ENCODE measurements at places on chromosomes 1 and 21. TPM values are rescaled to one million over a fixed set of nuclear protein-coding genes. Genes with fewer than 3 reads are reported as not detected.

The DIO1 gene
- total RNA-seq = not detected

The FCRL1 gene
- total RNA-seq = not detected

DNA sequence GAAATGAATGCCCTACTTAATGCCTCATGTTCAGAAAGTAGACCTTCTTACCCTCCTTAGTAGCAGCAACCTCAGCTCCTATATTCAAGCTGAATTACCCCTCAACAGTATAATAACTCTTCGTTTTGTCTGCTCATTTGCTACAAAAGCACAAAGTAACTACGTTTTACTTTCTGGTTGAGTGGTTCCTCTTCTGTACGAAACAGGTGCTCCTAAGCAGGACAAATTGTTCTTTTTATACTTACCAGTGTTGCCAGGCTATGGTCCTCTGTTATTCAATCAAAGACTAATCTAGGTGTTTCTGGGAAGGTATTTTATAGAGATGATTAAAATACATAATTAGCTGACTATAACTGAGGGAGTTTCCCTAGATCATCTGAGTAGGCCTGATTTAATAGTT lies 484.2 kb upstream of the ADAMTS5 start:
- H3K36me3 ChIP-seq = no peaks in the 10 kb centered on the region
- H3K27me3 ChIP-seq = no peaks in the 10 kb centered on the region
- no peak overlapping the region for H3K4me3 ChIP-seq
- no peak overlapping the region for H3K27ac ChIP-seq

The PRKAA2 gene
- total RNA-seq = 112 TPM

DNA sequence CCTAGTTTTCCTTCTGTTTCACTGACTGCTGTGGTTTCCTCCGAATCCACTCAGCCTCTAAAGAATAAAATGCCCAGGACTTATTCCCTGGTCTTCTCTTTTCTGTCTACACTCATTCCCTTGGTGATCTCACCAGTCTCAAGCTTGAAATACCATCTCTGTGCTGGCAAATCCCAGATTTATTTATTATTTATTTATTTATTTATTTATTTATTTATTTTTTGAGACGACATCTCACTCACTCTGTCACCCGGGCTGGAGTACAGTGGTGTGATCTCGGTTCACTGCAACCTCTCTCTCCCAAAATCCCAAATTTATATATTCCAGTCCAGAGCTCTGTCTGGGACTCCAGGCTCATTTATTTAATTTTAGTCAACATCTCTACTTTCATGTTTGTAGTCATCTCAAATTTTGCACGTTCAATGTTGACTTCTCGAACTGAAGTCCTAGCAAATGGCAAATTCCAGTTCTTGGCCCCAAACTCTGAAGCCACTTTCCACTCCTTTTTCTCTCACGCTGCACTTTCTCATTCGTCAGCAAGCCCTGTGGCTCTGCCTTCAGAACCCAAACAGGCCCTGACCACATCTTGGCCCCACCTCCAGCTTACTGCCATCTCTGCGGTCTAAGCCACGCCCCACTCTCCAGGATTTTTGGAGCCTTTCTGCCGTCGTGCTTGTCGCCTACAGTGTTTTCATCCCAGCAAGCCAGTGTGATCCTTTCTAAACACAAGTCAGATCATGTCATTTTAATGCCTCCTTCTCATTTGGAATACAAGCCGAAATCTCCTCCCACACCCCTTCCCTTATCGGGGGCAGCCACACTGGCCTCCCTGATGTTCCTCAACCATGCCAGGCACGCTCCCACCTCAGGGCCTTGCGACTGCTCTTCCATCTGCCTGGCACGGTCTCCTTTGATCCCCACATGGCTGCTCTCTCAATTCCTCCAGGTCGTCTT lies 14.2 kb upstream of the TENT5B start:
- no peaks in the 10 kb centered on the region for H3K36me3 ChIP-seq
- H3K4me1 ChIP-seq = peaks cover 10% of the 10 kb centered on the region
- no peak overlapping the region for H3K4me3 ChIP-seq
- H3K27me3 ChIP-seq = no peaks in the 10 kb centered on the region
- no peak for DNase-seq
- H3K27ac ChIP-seq = no peak overlapping the region

- H3K4me3 ChIP-seq = no peak overlapping the region
- no peak for DNase-seq
- H3K27ac ChIP-seq = no peak overlapping the region
- no peaks in the 10 kb centered on the region for H3K27me3 ChIP-seq
- peaks cover 52% of the 10 kb centered on the region for H3K4me1 ChIP-seq
Observed at GRCh38 chr1:172401477-172401876, 19.0 kb upstream of the C1orf105 start.
